Cardiac ventricle fibroblast (primary cell): ENCODE measurements at places on chromosomes 12 and 14. TPM values are rescaled to one million over a fixed set of nuclear protein-coding genes. Genes with fewer than 3 reads are reported as not detected.

Gene CLEC12A
- total RNA-seq: not detected in 2 replicates

Gene TPPP2
- total RNA-seq: not detected in 2 replicates

Gene SSTR1
- total RNA-seq: 0.73 and 1.7 TPM in 2 replicates

Gene MUCL1
- total RNA-seq: not detected in 2 replicates

Gene SPTSSA
- total RNA-seq: 21.5 and 22.4 TPM in 2 replicates

Gene PLA2G1B
- total RNA-seq: not detected in 2 replicates
